ENCODE measurements at places on chromosomes 7 and 10.

DNA sequence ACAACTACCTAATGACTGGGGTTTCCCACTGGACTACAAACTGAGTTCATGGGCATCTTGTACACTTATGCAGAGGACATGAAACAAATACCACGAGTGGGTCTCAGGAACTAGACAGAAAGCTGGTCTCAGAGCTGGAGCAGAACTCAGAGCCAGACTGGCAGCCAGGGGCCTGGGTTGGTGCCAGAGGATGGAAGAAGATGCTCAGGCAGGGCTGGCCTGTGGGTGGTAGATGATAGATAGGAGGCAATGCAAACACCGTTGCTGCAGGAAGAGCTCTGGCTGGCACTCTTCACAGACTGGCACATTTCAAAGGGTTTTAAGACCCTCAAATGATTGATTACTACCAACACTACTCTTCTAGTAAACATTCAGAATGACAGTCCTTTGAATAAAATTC lies 28.8 kb downstream of the ENO4 start:
- DNase-seq: no peak

GRCh38 chr10:82266438-82266837 lies 391.4 kb downstream of the NRG3 start:
- no peak for DNase-seq

- no peak for DNase-seq
Measured at GRCh38 chr7:11127988-11128387, 154.3 kb downstream of the PHF14 start.

GRCh38 chr7:85489498-85489897 lies 302.6 kb upstream of the SEMA3D start:
- no peak for DNase-seq

DNA sequence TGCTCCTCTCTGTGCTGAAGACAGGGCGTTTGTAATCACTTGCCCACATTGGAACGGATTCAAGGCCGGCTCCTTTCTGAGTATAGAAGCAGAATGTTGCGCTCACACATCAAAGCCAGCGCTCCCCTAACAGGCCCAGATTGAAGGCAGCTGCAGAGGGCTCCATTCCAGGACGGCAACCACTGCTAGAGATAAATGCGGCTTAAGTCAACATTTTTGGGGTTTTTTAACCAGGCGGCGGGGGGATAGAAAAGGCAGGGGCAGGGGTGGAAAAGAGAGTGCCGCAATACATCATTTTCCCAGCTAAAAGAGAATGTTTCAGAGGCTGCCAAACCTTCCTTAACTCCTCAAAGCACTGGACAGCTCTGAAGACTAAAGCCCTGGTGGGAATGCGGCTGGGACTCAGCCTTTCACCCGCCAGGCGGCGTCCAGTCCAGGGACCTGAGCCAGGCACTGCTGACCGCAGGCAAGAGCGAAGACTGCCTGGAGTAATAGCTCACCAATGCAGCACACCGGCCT lies 189.6 kb downstream of the TNS3 start:
- no peak for DNase-seq

DNA sequence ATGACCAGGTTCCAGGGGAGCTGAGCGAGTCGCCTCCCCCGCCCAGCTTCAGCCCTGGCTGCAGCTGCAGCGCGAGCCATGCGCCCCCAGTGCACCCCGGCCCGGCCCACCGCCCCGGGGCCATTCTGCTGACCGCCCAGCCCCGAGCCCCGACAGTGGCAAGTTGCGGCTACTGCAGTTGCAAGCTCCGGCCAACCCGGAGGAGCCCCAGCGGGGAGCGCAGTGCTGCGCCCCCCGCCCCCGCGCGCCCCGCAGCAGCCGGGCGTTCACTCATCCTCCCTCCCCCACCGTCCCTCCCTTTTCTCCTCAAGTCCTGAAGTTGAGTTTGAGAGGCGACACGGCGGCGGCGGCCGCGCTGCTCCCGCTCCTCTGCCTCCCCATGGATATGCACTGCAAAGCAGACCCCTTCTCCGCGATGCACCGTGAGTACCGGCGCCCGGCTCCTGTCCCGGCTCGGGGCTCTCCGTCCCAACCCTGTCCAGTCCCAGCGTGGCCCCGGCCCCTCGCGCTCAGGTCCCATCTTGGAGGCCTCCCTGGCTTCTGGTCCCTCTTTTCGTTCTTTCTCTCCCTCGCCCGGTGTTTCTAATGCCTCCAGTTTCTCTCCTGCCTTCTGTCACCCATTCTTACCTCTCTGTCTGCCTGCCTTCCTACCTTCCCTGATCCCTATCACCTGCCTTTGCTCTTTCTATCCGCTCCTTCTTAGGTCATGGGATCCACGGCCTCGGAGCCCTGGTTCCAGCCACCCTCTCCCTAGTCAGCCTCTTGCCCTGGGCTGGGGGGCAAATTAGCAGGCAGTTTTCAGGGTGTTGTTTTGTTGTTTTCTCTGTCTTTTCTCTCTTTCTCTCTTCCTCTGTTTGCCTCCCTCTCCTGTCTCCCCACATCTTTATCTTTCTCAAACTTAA lies 751 bp downstream of the PAX2 start:
- no peak for DNase-seq

DNA sequence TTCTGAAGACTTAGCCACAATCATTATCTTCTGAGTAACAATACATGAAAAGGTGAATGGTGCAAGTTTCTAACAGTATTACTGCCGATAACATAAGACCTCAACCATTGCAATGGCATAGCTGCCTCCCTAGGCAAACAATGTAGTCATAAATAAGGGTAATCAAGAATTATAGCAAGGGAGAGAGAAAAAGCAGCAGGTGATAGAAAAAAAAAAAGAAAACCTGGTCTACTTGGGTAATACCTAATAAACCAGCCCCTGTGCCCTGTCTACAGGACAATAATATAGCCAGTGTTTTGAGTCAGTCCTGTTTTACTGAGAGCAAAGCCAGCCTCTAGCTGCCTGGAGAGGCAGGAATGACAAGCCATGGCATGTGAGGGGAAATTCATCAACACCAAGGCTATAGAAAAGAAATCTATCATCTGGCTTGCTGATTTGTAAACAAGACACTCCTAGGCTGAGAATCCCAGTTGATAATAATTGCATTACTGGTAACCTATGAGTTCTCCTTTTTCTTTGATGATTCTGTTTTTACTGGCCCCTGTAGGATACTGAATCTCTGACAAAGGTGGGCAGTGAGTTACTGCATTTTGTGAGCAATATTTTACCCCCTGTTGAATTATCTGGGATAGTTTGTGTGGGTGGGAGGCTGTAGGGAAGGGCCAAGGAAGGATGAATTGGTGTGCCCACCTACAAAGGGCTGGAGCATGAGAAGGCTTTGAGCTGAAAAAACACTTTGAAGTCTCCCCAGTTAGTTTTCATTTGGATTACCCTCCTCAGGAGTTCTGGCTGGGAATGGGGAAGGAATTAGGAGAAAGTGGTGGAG lies 1.7 kb upstream of the WEE2 start:
- no peak for DNase-seq

DNA sequence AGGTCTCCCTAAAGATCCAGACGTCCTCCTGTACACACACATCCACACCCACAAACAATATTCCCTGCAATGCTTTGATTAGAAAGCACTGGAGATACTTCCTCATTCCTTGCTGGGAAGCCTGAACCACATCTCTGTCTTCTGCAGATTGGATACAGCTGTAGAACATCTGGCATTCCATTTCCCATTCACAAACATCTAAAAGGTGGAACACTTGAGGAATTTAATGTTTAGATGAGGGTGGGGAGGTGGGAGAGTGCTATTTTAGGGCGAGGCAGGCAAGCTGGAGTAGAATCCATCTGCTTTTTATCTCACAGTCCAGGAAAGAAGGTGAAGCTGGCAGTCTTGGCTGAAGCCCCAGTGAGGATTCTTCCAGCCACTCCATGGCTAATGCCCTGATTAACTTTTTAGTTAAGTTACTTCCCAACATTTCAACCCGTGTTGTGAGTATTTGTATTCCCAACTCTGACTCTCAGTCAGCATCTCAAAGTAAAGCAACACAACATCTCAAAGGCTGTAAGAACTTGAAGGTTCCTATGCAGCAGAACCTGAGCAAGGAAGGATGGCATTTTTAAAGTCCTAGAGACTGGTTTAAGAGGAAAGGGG lies 46.1 kb downstream of the CYTH3 start:
- no peak for DNase-seq

DNA sequence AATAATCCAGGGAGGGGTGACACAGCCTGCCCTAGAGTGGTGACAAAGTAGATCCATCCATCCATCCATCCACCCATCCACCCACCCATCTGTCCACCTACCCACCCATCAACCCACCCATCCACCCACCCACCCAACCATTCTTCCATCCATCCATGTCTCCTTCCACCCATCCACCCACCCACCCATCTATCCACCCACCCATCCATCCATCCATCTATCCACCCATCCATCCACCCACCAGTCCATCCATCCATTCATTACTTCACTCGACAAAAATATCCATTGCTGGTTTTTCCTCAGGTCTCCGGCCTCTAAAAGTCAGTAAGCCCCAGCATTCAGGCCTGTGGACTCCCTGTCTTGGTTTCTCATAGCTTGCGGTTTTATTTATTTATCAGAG lies 12.5 kb upstream of the LIMK1 start:
- no peak for DNase-seq

GRCh38 chr7:107967420-107967819 lies 35.5 kb downstream of the LAMB1 start:
- DNase-seq: no peak

- DNase-seq: no peak
Measured at GRCh38 chr10:98673171-98673782, 226.5 kb upstream of the HPS1 start.

DNA sequence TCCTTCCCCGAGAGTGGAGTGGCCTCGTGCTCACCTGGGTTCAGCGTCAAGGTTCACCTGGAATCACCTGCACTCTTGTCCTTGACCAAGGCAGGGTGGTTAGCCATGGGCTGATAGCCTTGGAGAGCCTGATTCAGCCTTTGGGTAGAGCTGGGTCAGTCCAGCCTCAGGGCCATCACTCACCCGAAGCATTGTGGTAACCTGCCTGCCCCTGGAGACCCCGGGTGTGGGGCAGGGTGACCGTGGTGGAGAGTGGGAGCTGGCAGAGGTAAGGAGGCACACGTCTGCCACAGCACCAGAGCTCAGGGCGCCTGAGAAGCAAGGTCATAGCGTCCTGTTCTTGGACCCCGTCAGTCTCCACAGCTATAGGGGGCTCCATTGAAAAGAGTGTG lies 27.8 kb upstream of the WDFY4 start:
- DNase-seq: no peak

- DNase-seq: no peak
Measured at GRCh38 chr10:34213193-34213804, 601.8 kb downstream of the PARD3 start.

- no peak for DNase-seq
Measured at GRCh38 chr10:69786791-69787190, 14.9 kb upstream of the COL13A1 start.

DNA sequence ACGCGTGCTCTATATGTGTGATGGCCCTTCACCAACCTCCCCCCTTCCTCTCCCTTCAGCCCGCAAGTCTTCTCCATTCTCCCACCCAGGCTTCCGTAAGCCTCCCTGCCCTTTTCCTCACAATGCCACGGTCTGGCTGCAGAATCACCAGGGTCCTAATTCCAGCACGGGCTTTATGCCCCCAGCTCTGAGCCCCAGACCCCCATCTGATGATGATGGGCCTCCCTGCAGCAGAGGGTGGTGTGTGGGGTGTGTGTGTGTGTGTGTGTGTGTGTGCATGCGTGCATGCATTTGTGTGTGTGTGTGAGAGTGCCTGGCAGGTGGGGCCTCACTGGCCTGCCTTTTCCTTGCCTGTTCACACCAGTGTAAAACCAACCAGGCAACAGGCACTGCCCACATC lies 109.9 kb downstream of the OAT start:
- no peak for DNase-seq

- DNase-seq: no peak
Measured at GRCh38 chr10:32190890-32191491, 134.8 kb upstream of the KIF5B start.

DNA sequence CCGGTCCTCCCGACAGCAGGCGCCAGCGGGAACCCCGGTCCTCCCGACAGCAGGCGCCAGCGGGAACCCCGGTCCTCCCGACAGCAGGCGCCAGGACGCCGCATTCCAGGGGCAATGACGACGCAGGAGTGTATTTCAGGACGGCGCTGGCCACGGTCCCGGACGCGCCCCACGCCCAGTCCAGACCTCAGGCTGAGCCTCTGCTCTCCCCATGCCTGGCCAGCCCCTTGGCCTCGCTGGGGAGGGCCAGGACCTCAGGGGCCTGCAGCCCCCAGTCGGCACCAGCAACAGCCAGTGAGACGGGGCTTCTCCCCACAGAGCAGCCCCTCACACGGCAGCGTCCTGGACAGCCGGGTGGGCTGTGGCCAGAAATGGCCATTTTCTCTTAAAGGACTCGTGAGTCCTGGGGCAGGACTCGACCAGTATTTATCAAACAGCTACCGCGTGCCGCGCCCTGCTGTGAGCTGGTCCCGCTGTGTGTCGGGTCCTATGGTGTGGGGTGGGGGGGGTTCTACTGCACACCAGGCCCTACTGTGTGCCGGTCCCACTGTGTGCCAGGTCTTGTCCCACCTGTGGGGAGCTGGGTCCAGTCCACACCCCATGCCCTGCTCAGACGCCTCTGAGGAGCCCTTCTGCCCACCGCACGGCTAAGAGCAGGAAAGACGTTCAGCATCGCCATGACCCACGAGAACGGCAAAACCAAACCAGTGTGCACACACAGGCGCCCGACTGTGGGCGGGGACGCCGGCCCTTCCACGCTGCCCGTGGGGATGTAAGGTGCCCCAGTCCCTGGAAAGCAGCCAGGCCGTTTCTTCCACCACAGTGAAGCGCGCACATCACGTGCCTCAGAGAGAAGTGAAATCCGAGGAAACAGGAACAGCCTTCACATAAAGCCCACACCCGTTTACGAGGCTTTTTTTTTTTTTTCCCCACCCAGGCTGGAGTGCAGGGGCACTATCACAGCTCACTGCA lies 33.3 kb downstream of the GET4 start:
- DNase-seq: no peak

- DNase-seq: no peak
Measured at GRCh38 chr10:102420181-102420713, 389 bp upstream of the FBXL15 start.

GRCh38 chr10:94784256-94784655 lies 21.8 kb downstream of the CYP2C19 start:
- no peak for DNase-seq

GRCh38 chr10:21750424-21750823 lies 216.4 kb downstream of the MLLT10 start:
- no peak for DNase-seq

- no peak for DNase-seq
Measured at GRCh38 chr10:116255886-116256751, 16.9 kb downstream of the GFRA1 start.

- no peak for DNase-seq
Measured at GRCh38 chr10:70481105-70481504, 2.5 kb downstream of the PALD1 start.

DNA sequence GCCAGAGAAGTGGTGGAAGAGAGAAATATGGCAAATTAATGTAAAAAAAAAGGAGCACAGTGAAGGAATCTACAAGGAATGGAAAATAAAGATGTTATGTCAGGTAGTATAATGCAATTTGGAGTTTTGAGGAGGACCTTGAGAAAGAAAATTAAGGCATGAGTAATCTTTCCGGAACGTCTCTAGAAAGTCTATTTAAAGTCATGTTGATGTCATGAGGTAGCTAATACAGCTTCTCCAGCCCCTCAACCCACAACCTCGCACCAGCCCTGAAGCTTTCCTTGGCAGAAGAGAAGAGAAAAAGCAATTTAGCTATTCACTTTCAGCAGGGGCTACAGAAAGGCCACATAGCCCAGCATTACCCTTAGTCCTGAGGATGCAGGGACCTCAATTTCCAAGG lies 22.5 kb downstream of the TRDMT1 start:
- DNase-seq: no peak
